ENCODE measurements at places on chromosomes 1 and 21. TPM values are rescaled to one million over a fixed set of nuclear protein-coding genes. Genes with fewer than 3 reads are reported as not detected.

Gene BEND5
- 3.5 TPM for total RNA-seq

Gene C8A
- not detected for total RNA-seq

Gene PPOX
- total RNA-seq = 21.4 TPM

Gene IL22RA1
- total RNA-seq = under 0.01 TPM

Gene TMEM200B
- 8.8 TPM for total RNA-seq

Gene LRRC38
- total RNA-seq = 0.33 TPM

Gene OR2L3
- not detected for total RNA-seq

Gene C1orf74
- total RNA-seq = 2.3 TPM

Gene SH3GLB1
- total RNA-seq = 21.2 TPM

Gene C2CD2
- total RNA-seq = 9.1 TPM

Gene CYYR1
- 1.9 TPM for total RNA-seq

Gene CYP2J2
- 2.9 TPM for total RNA-seq

Gene OMA1
- 6.8 TPM for total RNA-seq

Gene LCE1D
- total RNA-seq = not detected

Gene GIPC2
- total RNA-seq = 0.25 TPM

Gene GOLT1A
- not detected for total RNA-seq

Gene GBP3
- total RNA-seq = 9.8 TPM

Gene OR2T35
- not detected for total RNA-seq

Data from mesangial cell (primary cell).